HL-60 (cell line): ENCODE measurements at places on chromosomes 2 and 18.

DNA sequence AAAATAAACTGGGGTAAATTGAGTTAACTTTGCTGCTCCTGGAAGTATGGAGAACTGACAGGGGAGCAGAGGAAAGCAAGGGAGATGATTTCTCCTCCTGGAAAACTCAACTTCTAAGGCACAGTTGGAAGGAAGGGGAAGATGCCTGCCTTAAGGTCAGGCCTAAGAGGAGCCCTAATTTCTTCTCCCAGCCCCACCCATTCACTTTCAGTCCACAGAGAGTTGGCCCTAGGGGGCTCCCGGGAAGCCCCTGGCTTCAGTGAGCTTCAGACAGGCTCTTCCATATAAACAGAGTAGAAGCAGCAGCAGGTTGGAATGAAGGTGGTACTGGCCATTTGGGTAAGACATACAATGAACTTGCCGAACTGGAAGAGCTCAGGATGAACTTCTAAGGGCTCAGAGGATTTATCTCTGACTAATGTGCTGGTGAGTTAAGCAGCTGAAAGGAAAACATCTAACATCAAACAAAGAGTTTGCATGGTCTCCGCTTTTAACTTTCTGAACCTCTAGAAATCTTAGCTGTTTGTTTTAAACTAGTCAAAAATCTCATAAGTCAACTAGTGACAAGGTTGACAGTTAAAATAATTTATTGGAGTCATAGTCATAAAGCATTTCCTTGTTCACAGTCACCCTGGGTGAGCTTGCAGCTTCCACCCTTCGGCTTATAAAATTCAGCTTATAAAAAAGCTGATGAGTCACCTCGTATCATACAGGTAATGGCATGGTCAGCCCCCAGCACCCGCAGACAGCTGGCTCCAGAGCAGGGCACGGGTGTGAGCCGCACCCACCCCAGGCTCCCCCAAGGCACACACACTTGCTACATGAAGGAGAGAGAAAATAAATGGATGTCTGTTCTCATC is 9.8 kb downstream of the MALL start:
- no peak for DNase-seq

DNA sequence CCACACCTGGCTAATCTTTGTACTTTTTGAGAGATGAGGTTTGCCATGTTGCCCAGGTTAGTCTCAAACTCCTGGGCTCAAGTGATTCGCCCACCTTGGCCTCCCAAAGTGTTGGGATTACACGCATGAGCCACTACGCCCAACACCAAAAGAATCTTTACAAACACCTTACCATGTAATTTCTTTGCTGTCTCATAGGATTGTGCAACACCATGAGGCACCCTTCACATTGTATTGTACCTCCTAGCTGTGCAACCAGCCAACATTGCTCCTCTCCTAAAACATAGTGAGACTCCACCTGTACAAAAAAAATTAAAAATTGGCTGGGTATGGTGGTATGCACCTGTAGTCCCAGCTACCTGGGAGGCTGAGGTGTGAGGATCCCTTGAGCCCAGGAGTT is 3.1 kb upstream of the MFSD6 start:
- DNase-seq = no peak

DNA sequence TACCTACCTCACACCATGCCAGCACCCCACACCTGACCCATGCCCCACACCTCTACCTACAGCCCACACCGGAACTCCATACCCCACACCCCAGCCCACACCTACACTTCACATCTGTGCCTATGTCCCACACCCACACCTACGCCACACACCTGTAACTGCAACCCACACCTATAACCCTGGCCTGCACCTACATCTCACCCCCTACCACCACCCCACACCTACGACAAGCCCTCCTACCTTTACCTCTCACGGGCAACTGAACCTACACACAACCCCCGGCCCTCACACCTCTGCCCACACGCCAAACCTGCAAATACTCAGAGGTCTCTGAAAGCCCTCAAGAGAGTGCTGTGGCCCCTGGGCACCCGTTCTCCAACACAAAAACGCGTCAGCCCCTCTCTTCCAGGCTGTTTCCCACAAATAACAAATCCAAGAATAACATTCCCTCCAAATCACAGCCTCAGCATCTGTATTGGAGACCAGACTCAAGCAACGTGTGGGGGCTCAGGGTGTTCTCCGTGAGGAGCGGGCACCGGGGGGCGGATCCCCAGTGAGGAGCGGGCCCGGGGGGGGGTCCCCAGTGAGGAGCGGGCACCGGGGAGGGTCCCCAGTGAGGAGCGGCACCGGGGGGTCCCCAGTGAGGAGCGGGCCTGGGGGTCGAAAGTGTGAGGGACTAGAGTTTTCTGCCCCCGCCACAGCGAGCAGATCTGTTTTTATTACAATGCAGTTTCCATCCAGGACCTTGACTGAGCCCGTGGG is 33.4 kb downstream of the SLC66A2 start:
- DNase-seq = no peak

DNA sequence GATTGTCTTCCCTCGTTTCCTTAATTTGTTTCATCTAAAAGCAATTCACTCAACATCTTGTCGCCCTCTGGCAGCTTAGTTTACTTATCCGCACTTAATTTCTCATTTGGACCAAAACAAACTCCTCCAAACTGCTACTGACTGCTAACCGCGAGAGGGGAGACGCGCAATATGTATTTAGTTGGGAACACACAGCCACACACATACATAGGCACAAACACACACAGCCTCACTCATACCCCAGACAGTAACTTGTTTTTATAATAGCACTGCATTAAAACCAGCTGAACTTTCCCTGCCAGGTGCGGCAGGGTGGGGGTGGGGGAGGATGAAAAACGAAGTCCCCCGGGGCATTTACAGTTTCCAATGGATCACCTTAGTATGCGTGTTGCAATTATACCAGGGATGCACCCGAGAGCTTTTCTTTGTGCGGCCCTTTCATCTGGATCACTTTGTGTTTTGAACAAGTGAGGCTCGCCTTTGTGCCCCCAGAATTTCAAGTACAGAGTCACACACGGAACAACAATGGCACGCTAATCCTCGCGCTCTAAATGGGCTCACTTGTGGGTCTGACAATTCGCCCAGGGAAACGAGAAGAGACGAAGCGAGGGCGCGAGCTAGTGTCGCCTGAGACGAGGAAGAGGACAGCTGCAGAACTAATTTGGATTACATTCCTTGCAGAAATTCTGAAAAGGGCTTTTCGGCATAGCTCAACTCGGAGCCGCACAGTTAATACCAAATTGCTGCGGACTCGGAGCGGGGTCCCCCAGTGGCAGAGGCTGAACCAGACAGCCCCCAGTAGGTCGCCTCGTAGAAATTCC is 2.4 kb downstream of the ERBB4 start:
- no peak for DNase-seq

DNA sequence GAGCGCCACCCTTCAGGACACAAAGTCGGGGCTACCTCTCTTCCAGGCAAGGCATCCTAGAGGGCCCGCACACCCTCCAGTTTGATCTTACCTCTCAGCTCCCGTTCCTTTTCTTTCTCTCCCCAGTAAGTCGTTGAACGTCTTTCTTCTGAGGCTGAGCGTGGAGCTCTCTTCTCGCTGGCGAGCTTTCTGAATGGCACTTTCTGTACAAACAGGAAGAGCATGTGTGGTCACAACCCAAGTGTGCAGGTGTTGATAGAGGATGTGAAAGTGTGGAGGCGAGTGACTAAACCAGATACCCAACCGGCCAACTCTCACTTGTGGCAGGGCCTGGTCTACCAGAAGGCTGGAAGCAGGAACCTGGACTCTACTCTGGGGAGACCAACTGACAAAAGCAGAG is at the start of gene AFF3:
AFF3 (minus strand) TSS at position 198 of the 400 bp plus-strand sequence. CDS start 38,136 bp downstream, outside the sequence.
- peak; percentile 2 for DNase-seq

DNA sequence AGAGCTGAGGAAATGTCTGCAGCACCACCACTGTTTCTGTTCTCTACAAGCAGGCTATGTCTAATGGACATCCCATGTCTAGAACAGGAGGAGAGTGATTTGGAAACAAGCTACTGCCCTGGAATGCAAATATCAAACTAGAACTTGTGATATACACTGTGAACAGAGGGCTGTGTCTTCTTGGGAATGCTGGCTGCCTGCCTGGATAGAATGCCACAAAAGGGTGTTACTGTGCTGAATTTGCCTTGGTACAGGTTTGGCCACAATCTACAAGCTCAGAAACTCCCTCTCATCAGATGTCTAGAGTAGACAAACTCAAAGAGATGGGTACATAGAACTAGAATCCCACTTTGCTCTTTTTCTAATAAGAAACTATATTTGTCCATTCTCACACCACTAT is 170.5 kb downstream of the NYAP2 start:
- no peak for DNase-seq

DNA sequence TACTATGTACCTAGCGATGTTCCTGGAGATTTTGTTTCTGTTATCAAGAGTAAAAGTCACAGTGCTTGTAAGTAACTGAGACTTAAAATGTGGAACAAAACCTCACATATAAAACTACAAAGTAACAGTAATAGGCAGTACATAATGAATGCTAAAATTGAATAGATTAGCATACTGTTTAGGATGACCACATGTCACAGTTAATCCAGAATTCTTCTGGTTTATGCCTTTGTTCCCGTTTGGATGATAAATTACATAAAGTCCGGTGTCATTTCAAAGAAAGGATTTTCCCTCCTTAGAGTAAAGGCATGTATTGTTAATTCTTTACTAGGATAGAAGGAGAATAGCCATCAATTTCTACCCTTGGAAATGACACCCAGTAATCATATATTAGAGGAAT is 56.1 kb downstream of the RBM43 start:
- DNase-seq = no peak

GRCh38 chr2:168773719-168774521 is 28.5 kb upstream of the NOSTRIN start:
- no peak for DNase-seq

DNA sequence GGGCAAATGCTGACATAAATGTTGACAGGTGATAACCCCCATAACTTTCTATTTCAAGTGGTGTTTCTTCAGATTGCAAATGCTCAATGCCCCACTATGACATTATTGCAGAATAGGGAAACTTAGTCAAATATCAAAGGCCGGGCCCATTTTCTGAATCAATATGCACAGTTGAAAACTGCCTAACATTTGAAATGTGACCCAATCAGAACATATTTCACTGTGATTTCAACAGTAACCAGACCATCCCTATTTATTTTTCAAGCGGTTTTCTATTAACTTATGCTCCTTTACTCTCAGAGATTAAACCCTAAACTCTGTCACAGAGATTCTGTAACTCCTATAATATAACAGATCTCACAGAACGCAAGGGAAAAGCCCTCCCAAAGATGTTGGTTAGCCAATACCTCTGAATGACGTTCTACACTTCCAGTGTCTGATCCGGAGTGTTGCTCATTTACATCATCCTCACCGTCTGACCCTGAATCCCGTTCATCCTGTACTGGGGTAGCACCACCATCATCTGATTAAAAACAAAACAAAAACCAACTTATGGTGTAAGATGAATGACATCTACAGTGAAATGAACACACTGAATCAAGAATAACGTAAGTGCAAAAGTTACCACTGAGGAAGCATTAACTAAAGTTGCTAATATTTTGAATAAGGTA is 2.9 kb downstream of the IWS1 start:
- DNase-seq = no peak

DNA sequence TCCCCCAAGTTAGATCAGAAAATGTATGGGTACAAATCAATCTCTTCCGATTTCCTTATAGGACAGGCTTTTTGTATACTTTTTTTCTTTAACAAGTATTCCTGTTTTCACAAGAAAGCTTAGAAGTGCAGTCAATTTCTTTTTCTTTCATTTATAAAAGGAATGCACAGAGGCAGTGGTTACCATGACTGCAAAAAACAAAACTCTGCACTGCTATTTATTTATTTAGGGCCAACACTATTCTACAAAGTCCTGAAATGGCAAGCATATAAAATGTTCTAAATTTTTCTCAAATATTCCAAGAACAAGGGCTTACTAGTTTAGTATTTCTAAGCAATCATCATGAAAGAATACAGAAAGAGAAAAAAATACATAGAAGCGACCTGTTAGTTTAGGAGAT is 22.2 kb downstream of the ATAD2B start:
- DNase-seq = no peak

DNA sequence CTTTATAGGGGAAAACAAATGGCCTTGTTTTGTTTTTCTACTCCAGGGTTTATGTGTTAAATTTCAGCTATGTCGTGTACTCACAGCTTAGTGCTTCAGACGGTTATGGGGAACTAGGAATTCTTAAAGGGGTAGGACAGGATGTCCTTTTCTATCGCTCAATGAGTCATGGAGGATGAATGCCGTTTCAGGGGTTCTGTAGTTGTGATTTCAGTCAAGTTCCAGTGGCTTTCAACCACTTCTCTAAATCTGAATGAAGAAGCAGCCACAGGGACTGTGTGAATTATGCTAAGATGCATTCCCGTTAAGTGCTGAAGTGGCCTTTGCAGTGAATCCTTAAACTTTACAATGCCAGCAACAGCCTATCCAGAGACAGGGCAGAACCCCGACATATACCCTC is 1231.7 kb upstream of the ZEB2 start:
- DNase-seq = peak; percentile 28

GRCh38 chr2:127984551-127984950 is 43.3 kb downstream of the SAP130 start:
- DNase-seq = no peak

DNA sequence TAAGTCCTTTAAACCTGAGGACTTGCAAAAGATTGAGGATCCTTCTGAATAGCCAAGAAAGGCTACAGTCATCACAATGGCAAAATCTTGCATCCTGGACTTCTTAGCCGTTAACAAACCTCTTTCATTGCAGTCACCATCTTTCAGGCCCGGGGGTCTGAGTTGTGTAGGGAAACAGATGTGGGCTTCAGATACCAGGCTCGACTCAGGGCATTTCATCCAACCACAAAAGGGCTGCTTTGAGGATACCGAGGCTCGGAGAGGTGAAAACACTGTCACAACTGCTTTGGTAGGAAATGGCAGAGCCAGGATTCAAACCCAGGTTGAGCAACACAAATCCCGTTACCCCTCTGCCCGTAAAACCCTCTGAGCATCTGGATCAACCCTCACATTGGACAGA is 147.4 kb downstream of the TFCP2L1 start:
- no peak for DNase-seq

- no peak for DNase-seq
Observed at GRCh38 chr18:58231930-58232329, 187.9 kb downstream of the NEDD4L start.

- DNase-seq = no peak
Observed at GRCh38 chr2:239425631-239426030, 24.8 kb upstream of the HDAC4 start.

GRCh38 chr2:231931481-231931915 is 5.3 kb upstream of the NPPC start:
- DNase-seq = no peak

DNA sequence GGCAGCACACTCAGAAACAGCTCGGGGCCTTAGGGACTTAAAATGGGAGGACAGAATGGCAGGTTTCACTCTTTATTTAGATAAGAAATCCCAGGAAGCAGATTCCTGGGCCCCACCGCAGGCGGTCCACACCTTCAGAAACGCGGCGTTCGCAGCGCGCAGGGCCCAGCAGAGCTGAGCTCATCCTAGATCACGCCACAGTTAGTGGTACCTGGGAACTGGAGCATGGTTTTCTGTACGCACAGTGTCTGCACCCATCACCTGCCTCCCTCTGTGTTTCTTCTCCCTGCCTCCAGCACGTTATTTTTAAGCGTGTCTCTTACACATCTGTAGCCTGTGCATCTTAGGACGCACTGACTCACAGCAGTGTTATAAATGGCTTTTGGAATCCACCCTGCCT is 242.1 kb downstream of the ALPK2 start:
- DNase-seq = no peak

GRCh38 chr2:176546550-176546949 is 277.3 kb downstream of the MTX2 start:
- no peak for DNase-seq
